T-helper 2 cell (primary cell): ENCODE measurements at places on chromosomes 3 and 15.

DNA sequence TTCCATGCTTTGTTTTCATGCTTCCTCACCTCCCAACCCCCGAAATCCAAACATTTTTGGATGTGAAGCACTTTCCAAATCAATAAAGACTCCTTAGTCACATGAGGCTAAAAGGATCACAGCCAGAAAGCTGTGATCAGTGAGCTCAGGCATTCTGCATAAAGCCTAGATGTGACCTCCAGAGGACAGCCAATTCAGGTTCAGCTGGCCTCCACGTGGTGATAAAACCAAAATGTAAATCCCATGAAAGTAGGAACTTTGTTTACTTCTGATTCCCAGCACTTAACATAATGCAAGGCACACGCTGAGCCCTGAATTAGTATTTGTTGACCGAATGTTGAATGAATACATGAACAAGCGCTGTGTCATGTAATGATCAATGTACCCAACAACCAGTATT is 249.5 kb upstream of the EOMES start:
- DNase-seq: no peak

- DNase-seq: no peak
Observed at GRCh38 chr3:43858294-43858701, 167.6 kb downstream of the ABHD5 start.

GRCh38 chr3:76405196-76405595 is 619.8 kb upstream of the ZNF717 start:
- no peak for DNase-seq

- no peak for DNase-seq
Observed at GRCh38 chr3:155281912-155282311, 11.6 kb downstream of the STRIT1 start.

DNA sequence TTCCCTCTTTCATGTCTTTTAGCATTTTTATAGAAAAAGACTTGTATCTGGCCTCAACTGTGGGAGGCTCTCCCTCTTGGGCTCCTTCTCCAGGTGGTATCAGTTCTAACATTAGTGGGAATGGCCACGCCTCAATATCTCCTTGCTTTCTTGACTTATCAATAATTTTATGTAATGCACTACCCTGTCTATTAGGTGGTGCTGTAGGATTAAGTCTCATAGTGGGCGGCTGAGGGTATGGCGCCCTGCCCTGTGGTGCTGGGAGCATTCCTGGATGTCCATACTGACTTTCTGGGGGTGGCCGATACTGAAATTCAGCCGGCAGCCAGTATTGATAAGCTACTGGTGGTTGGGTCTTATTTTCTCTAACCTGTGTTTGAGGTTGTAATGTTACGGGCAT is 8.7 kb upstream of the RPUSD3 start:
- DNase-seq: no peak

DNA sequence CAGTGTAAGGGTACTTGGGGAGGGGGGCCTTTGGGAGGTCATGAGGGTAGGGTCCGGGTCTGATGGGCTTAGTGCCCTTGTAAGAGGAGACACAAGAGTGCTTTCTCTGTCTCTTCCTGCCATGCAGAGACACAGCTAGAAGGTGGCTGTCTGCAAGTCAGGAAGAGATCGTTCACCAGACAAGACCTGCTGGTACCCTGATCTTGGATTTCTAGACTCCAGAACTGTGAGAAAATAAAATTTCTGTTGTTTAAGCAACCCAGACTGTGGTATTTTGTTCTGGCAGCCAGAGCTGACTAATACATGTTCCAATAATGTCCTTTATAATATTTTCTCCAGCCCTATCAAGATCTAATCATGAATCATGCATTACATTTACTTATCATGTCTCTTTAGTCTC is 130.0 kb upstream of the VEPH1 start:
- DNase-seq: no peak

DNA sequence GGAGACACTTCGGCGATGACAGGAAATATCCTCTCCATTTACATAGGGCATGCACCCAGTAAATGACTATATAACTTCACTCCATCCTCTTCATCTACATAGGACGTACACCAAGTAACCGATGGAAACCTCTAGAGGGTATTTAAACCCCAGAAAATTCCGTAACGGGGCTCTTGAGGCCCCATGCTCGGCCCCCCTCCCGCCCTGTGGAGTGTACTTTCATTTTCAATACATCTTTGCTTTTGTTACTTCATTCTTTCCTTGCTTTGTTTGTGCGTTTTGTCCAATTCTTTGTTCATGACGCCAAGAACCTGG is 7.5 kb upstream of the FAM107A start:
- no peak for DNase-seq

GRCh38 chr3:46135475-46135874 is 72.6 kb downstream of the CCR1 start:
- no peak for DNase-seq

DNA sequence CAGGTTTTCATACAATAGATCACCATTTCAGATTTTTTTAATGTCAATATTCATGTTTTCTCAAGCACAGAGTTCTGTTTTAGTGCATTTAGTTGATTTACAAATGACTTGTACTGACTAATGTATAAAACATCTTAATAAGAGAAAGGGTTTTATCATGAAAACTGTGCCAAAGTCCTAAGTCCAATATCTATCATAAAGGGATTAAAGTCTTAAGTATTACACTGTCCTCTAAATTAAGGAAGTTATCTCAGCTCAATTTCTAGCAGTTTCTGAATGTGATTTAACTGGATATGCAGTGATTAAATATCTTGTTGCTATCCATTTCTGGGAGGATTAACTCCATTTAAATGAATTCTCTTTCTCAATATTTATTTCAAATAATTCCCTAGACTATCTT is 381.1 kb upstream of the CNTN4 start:
- DNase-seq: no peak

DNA sequence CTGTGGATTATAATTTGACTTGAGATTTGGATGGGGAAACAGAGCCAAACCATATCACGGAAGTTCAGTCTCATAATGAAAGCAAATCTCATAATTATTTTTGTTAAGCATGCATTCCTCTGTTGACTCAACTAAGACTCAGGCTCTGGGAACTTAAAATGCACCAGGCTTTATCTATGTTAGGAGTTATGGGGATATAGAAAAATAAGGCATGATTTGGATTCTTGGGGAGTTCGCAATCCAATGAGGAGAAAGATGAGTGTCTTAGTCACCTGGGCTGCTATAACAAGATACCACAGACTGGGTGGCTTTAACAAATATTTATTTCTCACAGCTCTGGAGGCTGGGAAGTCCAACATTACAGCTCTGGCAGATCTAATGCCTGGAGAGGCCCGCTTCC is 89.4 kb upstream of the TJP1 start:
- DNase-seq: no peak

DNA sequence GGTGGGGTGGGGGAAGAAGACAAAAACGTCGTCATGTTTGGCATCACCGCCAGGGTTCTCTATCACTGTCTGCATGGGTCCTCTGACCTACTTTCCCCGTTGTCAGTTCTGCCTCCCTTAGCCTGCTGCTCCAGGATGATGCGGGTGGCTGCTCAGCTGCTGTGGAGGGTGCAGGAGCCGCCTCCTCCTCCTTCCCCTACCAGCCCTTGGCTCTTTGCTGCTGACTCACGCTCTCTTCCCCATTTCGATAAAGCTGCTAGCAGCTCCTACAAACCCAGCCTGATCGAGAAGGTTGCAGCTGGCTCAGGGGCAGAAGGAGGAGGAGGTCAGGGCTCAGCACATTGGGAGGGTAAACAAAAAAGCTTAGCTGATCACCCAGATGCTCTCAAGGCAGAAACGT is 49.5 kb upstream of the SEC13 start:
- DNase-seq: no peak

DNA sequence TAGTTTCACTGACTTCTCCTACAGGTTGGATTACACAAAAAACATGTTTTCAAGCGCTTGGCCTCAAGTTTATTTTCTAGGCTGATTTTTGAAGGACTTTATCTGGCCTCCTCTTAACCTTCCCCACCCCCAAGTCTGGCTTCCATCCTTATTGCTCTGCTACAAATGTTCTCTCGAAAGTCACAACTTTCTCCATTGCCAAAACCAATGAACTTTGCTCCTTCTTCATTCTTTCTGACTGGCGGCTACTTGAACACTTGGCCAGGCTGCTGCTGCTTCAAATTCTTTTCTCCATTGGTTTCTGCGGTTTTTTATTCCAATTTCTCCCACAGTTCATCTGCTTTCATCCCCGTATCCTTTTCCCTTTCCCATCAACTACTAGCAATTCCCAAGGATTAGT is 106.6 kb downstream of the TOP2B start:
- no peak for DNase-seq

- no peak for DNase-seq
Observed at GRCh38 chr3:9280451-9281219, 31.2 kb upstream of the SRGAP3 start.

GRCh38 chr3:172213200-172213599 is 173.8 kb downstream of the FNDC3B start:
- no peak for DNase-seq
